Suppressor macrophage treated with lipopolysaccharide for 1 hour (primary cell): ENCODE measurements at places on chromosomes 16 and 17.

DNA sequence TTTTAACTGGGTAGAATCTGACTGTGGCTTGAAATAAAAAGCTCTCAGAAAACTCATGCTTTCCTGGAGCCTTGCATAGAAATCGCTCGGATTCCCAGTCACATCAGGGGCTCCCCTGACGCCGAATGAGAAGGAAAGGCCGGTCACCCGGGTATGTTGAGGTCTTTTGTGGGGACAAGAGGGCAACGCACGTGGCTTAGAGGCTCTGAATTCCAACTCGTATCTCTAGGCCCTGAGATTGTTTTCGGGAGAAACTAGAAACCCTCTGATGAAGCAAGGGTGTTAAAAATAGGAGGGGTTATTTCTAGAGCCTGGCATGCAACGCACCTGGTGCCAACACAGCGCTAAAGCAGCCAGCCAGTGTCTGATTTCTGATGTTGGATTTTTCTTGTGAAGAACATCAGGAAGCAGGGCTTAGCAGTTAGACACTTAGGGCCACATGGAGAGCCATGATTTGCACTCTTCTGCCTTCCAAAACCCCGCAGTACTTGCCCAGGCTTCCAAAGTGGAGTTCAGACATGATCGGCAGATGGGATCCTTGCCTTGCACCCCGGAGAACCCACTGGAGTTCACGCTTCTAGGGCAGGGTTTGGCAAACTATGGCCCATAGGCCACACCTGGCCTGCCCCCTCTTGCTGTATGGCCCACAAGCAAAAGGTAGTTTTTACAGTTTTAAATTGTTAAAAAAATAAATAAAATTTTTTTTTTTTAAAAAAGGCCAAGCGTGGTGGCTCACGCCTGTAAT lies 12.6 kb downstream of the CACNG1 start:
- no peak for DNase-seq

DNA sequence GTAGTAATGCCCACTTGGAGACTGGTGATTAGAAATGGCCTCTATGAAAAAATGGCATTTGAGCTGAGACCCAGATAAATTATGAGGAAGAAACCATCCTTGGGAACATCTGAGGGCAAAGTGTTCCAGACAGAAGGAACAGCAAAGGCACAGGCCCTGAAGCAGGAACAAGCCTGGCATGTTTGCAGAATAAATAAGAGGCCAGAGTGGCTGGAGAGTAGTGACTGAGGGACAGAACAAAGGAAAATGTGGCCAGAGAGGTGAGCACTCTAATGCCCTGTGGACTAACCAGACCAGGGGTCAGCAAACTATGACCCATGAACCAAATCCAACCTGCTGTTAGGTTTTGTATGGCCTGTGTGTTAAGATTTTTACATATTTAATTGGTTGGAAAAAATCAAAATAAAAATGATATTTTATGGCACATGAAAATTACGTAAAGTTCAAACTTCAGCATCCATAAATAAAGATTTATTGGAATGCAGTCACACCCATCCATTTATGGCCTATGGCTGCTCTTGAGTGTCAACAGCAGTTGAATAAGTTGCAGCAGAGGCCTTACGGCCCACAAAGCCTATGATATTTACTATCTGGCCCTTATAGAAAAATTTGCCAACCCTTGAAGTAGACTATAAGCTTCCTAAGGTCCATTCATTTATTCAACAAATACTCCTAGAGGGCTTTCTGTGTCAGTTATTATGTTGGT lies 210.0 kb upstream of the TOX3 start:
- DNase-seq, result no peak

GRCh38 chr17:44769230-44769629 lies 10.4 kb downstream of the ADAM11 start:
- no peak for DNase-seq

GRCh38 chr17:5331506-5331905 lies 49.4 kb downstream of the RABEP1 start:
- no peak for DNase-seq

- no peak for DNase-seq
Observed at GRCh38 chr17:74838274-74838673, 21.4 kb downstream of the GRIN2C start.

GRCh38 chr17:73349647-73350046 lies 37.8 kb upstream of the CDC42EP4 start:
- no peak for DNase-seq

DNA sequence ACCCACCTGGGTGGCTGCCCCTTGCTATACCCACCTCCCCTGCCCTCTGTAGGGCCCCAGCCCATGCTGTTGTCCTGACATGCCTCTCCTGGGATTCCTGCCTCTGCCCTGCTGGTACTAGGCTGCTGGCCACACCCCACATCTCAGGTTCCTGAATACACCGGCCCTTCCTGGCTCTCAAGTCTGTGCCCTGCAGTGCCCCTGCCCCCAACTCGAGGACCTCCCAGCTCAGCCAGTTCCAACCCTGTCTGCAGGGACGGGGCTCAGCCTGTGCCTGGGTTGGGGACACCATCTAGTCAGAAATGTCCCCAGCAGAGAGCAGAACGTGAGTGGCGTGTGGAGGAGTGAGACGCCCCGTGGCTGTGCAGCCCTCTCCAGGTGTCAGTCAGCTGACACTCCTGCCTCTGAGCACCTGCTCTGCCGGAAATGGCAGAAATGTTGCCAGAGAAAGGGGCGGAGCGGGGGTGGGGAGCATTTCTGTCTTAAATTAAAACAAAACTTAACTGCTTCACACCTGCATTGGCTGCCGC lies 28.7 kb downstream of the ACSF3 start:
- no peak for DNase-seq
